ENCODE measurements at places on chromosomes 2 and 18. TPM values are rescaled to one million over a fixed set of nuclear protein-coding genes. Genes with fewer than 3 reads are reported as not detected.
A peak's percentile ranks its signal among the peaks of the same experiment; 100 is the strongest.

DNA sequence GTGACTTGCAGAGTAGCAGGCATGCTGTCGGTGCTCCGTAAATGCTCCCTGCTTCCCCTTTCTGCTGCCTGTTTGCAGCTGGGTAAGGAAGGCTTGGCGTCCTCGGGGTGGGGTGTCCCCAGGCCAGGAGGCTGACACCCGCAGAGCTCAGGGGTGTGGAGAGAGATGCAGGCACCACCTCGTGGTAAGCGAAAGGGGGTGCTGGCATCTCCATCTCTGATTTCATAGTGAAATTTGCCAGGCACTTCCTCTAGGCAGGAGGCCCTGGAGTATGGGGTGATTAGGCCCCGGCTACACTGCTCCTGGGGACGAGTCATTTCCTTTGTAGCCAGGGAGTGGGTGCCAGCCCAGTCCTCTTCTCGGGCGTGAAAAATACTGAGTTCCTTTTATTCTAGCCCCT is 160.4 kb downstream of the KLHL29 start:
- DNase-seq, result no peak

DNA sequence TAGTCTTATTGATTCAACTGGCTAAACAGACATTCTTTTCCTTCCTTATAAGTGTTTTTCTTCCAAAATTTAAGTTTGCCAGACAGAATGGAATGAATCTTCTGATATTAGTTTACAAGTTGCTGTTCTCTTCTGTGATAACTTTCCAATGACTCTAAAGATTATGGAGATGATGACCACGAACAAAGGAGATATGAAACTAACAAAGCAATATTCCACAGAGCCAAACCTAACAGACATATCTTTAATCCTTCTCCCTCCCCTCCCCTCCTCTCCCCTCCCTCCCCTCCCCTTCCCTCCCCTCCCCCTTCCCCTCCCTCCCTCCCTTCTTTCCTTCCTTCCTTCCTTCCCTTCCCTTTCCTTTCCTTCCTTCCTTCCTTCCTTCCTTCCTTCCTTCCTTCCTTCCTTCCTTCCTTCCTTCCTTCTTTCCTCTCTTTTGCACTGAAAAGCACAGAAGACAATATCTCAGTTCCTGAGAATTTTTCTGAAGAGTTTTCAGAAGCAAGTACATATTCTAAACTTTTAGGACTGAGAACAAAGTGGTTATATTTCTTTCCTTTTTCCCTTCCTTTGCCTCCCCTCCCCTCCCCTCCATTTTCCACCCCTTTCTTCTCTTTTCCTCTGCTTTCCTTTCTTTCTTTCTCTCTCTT is 89.9 kb downstream of the KCNH7 start:
- DNase-seq, result no peak

DNA sequence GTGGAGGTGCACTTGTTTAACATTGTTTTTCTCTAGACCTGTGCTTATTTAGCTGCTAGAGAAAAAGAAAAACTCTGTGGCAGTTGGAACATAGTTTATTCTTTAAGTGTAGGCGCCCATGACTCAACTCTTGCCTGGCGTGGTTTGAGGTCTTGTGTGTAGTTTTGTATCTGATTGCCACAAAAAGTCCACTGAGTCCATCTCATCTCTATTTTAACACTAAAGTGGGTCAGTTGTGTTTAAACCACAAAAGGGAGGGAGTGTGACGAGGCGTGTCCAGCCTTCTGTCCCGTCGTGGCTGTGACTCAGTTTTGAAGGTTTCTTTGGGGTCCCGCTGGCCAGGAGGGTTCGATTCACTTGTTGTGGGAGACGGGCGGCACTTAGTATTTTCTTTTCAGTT is 15.3 kb upstream of the UGT1A9 start:
- no peak for DNase-seq

DNA sequence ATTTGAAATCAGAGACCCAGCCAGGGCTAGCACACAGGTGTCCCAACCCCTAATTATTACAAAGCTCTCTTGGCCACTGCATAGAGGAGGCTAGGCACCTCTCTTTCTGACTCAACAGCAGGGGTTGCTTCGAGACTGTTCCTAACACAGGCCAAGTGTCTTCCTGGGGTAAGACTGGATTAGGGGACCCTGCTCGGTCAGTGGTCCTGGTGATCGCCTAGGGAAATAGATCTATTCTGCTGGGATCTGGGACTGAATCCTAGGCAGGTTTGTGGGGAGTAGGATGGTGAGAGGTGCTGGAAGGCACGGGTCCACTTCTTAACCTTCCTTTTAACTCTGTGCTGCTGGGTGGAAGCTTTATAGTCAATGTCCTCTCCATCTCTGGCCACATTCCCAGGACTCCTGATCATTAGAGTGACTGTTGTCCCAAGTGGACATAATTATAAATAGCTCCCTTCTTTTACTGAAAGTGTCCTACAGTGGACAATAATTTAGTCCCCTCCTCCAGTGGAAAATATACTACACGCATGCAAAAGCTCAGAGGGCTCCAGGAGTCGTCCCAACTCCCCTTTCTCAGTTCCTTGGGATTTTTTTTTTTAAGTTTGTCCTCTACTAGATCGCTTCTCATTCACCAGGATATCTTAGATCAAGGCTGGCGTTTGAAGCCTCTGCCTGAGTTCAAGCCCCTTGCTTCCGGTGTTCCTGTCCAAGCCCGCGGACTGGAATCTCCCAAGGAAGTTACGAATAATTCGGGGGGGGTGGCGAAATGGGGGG is 1.3 kb upstream of the TRIB2 start:
- DNase-seq, result no peak

GRCh38 chr2:102112692-102113665 is 29.6 kb upstream of the IL1R1 start:
- no peak for DNase-seq

DNA sequence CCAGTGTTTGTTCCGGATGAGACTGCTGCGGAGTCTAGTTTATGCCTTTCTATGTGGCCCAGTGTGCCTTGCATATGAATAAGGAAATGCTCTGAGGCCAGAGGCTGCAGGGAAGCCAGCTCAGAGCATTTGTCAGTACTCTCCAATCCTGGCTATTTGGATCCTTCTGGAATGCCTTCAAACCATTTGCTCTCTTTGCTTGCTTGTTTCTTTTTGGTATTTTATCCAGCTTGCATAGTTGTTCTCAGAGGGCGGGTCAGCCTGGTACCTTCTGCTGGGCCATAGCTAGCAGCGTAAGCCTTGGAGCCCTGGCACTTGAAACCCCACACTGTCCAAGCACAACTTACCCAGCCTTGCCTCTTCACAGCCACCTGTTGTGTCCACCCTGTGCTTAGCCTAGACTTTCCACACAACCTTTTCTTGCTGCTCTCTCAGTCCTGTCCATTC is 20.5 kb downstream of the CENPO start:
- no peak for DNase-seq

GRCh38 chr2:129229830-129230441 is 749.5 kb upstream of the RAB6C start:
- DNase-seq, result no peak

DNA sequence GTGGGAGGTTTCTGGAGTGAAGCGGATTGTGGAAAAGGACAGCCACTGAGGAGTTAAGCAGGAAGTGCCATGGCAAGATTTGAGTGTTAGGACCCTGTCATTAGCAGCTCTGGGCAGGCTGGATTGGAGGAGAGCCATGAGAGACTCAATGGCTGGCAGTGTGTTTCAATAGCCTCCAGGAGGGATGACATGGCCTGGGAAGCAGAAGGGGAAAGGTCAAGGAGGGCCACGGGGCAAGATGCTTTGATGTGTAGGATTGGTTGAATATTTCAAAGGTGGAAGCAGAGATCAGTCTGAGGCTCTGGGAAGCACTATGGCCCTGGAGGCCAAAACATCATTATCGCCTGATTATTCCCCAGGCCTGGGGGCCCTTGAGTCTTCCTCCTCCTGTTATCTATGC is 229.0 kb upstream of the HS6ST1 start:
- no peak for DNase-seq

DNA sequence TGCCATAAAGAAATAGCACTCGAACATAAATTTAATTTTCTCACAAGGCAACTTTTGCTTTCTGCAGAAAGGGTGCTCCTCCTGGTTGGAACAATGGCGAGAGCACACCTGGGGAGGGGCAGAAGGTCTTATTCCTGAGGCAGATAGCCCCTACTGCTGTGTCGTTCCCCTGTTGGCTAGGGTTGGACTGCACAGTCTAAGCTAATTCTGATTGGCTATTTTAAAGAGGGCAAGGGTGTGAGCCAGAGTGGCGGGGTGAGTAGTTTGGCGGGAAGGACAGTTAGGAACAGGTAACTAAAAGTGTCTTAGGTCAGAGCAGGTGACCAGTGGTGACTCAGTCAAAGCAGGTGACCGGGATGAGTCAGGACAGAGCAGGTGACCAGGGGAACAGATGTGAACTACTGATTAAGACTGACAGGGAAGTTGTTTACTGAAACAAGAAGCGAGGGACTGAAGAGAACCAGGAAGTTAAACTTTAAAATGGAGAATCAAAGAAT is 49.7 kb upstream of the AGAP1 start:
- no peak for DNase-seq

DNA sequence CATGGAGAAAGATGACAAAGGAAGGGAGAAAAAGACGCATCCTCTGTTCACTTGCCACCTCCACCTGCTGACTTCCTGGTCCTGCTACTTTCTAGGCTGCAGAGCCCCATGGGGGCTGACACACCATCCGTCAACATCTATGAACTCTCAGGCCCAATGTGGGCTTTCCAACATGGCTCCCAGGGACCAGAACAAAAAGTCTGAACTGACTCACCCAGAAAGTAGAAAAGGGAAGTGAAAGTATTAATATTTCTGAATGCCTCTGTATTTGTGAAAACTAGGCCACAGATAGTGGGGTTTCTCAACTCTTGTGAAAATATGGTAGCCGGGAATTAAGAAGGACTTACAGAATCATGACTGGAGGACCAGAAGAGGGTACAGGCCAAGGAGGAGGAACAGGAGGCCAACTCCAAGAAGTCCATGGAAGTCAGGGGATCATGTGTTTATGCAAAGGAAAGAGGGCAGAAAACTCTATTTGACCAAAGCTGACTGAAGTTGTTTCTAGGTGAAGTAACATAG is 123.1 kb upstream of the CAB39 start:
- DNase-seq, result no peak

- DNase-seq, result no peak
Observed at GRCh38 chr2:16014041-16014787, 73.9 kb downstream of the MYCN start.

DNA sequence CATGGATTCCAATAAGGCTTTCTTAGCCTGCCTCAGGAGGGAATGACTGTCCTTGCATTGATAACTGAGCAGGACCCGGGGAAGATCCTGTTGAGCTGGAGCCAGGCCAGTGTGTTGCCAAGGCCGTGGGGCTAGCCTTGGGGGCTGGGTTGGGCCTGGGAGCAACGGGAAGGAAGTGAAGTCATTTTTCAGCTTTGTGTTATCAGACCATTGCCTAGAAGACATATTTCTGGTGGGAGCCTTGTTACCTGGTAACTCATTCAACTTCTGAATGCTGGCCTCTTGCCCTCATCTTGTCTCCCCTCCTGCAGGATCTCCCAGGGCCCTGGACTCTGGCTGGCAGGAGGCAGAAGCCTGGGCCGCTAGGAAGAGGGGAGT is 92.7 kb upstream of the MGAT5 start:
- DNase-seq, result no peak

- DNase-seq, result no peak
Observed at GRCh38 chr2:3285901-3286645, 91.5 kb downstream of the EIPR1 start.

DNA sequence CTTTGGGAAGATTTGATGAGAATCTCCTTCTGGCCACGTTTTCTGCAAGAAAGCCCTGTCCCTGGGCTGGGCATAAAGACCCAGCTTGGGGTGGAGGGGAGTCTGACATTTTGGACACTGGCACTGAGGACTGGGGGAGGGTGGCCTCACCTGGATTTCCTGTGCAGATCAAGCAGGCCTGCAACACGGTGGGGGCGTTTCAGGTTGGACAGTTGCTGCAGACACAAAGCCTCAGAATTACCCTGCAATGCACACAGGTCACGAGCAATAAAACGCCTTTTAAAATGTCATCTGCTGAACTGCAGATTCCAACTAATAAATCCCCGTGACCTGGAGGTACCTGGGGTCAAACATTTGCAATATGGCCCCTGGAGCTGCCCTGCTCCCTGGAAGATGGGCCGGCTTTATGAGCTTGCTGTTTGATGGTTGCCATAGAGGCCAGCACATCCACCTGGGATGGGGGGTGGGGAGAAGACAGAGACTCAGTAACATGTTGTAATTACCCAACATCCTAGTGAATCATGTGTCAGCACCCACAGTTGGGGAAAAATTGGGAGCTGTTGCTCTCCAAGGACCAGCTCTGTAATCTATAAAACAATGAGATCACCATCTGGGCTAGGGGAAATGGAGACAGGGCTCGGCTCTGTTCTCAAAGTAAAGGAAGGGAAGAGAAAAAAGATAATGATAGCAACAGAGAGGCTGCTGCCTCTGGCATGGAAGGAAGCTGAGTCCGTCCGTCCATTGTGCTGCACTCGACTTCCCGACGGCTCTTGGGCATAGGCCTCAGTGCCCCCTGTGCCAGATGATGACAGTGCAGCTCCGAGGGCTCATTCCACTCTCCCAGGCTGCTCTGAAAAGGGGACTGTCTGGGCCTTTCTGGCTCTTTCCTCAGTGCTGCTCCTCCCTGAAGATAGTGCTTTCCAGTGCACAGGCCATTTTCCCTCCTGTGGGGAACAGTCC is 340.3 kb downstream of the CYRIA start:
- DNase-seq, result no peak

- DNase-seq, result peak; percentile 61
Observed at GRCh38 chr18:13530879-13531387, 195.4 kb downstream of the FAM210A start.

DNA sequence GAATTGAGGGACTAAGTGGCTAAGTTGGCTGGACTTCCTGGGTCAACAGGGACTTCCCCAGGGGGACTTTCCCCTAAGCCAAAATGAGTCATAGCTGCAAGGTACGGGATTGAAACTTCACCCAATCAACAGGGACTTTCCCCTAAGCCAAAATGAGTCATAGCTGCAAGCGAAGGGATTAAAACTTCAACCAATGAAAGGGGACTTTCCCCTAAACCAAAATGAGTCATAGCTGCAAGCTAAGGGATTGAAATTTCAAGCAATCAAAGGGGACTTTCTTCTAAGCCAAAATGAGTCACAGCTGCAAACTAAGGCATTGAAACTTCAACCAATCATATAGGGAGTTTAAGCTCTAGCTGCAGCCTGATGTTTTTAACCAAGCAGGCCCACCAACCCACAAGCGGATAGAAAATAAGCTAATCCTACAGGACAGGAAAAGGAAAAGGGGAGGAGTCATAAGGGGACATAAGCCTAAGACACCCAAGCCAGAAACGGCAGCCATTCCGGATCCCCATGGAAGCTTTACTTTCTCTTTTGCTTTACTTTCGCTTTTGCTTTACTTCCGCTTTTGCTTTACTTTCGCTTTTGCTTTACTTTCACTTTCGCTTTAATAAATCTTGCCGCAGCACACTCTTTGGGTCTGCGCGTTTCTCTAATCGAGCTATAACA is 1375.4 kb upstream of the CELF4 start:
- DNase-seq, result no peak

Gene CHN1
- total RNA-seq, result 21.1 TPM

Gene BMP10
- not detected for total RNA-seq

Gene EN1
- not detected for total RNA-seq

Gene SOCS6
- total RNA-seq, result 20.9 TPM

Gene PIAS2
- 13.1 TPM for total RNA-seq

Gene RAB27B
- 51.2 TPM for total RNA-seq

Gene MARCHF4
- not detected for total RNA-seq

Gene SERPINB4
- not detected for total RNA-seq

Gene MSH6
- 32.9 TPM for total RNA-seq

Data from uterus (tissue), 4 donors.